ENCODE measurements at places on chromosomes 5 and 9.

DNA sequence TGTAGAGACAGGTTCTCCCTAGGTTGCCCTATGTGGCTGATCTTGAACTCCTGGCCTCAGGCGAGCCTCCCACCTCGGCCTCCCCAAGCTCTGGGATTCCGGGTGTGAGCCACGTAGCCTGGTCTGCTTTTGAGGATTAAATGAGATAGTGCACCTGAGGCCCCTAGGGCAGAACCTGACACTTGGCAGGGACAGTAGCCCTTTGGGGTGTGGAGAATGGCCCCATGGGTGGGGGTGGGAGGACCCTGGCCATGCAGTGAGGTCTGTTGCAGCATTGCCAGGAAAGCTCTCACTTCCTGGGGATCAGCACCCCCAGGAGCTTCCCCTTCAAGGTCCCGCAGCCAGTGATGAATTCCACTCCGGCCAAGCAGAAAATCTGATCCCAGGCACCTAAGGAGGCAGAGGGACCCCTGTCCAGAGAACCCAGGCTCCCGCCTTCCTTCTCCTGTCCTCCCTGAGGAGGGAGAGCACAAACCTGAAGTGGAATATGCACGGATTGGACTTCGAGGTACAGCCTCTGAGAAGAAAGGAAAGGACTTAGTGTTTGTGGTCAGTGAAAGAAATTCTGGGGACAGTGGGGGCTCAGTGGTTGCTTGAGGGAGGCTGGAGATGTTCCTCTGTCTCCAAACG lies 73.9 kb upstream of the UNC5A start:
- DNase-seq, result no peak

GRCh38 chr5:51651889-51652288 lies 268.6 kb downstream of the ISL1 start:
- no peak for DNase-seq

GRCh38 chr9:38362852-38363588 lies 29.5 kb upstream of the ALDH1B1 start:
- peak; percentile 6 for DNase-seq

DNA sequence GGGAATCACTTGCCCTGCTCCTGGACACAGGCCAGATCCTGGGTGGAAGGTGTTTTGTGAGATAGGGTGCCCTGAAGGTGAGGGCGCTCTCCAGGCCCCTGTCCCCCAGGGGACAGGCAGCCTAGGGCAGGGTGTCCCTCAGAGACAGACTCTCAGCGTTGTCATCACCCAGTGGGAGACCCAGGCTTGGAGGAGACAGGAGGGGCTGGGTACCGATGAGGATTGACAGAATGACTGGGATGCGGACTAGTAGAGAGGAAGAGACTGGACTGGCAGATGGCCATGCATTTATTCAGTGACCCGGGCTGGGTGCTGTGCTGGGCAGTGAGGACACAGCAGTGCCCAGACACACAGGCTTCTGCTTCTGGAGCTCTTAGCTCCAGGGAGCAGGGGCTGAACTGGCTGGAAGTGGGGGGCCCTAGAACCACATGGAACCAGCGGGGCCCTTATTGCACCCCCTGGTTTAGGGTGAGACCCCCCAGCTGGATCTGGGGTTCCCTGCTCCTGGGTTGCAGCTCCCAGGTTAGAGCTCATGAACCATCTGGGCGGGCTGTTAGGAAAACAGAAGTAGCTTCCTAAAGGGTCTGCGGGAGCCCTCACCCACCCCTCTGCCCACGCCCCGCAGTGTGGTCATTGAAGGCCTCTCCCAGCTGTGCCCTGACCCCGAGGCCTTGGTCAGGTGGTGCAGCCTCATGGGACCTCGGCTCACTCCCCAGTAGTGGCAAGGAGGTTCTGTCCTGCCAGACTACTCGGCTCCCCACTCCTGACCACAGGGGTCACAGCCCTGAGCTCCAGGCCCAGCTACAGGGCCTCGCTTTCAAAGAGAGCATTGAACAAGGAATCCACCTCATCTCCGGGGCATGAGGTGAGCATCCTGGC lies 116.7 kb upstream of the LMX1B start:
- DNase-seq, result no peak

DNA sequence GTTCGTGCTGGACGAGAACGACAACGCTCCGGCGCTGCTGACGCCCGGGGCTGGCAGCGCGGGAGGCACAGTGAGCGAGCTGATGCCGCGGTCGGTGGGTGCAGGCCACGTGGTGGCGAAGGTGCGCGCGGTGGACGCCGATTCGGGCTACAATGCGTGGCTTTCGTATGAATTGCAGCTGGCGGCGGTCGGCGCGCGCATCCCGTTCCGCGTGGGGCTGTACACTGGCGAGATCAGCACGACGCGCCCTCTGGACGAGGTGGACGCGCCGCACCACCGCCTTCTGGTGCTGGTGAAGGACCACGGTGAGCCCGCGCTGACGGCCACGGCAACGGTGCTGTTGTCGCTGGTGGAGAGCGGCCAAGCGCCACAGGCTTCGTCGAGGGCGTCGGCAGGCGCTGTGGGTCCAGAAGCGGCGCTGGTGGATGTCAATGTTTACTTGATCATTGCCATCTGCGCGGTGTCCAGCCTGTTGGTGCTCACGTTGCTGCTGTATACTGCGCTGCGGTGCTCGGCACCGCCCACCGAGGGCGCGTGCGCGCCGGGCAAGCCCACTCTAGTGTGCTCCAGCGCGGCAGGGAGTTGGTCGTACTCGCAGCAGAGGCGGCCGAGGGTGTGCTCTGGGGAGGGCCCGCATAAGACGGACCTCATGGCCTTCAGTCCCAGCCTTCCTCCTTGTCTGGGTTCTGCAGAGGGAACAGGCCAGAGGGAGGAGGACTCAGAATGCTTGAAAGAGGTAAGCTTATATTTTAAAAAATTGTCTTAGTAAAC lies 2.2 kb downstream of the PCDHA13 start:
- DNase-seq, result no peak

GRCh38 chr9:94082553-94082952 lies 1.7 kb upstream of the PTPDC1 start:
- no peak for DNase-seq

- DNase-seq, result no peak
Observed at GRCh38 chr9:74795081-74795480, 92.6 kb downstream of the TRPM6 start.

GRCh38 chr9:120324996-120325642 lies 254.8 kb downstream of the CDK5RAP2 start:
- DNase-seq, result no peak

DNA sequence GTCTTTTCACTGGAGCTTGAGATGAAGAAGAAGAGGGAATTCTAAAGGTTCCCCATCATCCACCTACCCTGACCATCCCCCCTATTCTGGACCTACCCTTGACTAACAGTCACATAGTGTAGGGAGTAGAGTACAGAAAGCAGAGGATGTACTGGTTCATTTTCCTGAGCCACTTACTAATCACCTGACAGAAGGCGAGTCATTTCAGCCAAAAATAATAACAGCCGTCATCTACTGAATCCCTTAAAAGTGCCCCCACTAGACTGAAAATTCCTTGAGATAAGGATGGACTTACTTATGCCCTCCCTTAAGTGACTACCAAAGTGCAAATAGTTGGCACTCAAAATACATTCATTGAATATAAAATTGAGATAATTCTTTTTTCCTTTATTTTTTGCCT lies 112.2 kb downstream of the FOXD1 start:
- no peak for DNase-seq

GRCh38 chr5:167513381-167513780 lies 778.1 kb upstream of the WWC1 start:
- DNase-seq, result no peak

DNA sequence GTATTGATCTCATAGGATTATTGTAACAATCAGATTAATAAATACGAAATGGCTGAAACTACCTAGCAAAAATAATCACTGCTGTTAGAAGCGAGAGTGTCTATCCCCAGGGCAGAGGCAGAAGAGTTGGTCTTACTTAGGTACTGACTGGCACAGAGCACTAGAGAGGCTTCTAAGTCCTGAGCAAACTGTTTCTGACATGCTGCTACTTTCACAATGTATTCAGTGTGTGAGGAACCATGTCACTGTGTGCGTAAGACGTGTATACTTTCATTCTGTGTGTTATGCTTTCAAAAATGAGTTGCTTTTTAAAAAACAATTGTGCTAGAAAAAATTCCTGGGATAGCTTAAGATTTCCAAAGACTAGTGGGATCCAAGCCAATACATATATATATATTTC lies 5.5 kb upstream of the KLHL9 start:
- no peak for DNase-seq

DNA sequence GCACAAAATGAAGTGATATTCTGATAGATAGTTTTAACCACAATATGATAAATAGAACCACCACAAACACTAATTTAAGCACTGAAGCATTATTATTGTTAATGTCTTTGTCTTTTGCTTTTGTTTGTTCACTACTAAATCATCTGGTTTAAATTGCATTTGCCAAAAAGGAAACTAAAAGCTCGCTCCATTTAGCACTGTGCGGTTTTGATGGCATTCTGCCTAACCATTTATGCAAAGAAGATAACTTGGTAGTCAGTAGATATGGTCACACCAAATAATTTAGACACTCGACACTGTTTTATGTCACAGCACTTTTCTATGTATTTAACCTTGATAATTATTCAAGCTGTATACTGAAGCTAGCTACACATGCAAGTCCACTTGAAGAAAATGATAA lies 849.8 kb upstream of the CDH6 start:
- no peak for DNase-seq

DNA sequence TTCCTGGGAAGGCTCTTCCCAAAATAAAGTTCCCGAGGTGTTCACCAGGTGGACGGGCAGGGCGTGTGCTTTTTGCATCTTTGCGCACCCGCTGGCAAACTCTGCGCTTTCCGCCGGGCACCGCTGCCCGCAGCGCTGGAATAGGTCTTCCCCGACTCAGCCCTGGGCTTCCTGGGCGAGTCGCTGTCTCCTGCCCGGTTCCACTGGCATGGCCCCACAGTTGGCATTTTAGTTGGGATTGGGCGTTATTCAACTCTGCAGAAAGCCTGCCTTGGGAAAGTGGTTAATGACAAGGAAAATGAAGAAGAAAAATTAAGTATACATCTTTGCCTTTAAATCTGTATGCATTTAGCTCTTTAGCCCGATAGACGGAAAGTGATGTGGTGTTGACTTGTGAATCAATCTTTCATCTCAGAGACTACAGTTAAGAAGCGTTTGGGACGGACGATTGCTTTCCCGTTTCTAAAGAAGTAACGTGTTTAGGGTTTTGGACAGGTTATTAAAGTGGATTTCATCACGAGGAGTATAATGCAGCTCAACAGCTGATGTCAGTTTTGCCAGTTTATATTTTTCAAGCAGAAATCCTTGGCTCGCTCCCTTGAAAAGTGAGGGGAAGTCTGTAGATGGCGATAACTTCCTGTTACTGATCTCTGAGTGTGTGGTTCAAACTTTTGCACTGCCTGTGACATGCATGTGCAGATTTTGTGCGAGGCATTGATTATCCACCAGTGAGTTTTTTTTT lies 946 bp downstream of the ADCY2 start:
- no peak for DNase-seq

DNA sequence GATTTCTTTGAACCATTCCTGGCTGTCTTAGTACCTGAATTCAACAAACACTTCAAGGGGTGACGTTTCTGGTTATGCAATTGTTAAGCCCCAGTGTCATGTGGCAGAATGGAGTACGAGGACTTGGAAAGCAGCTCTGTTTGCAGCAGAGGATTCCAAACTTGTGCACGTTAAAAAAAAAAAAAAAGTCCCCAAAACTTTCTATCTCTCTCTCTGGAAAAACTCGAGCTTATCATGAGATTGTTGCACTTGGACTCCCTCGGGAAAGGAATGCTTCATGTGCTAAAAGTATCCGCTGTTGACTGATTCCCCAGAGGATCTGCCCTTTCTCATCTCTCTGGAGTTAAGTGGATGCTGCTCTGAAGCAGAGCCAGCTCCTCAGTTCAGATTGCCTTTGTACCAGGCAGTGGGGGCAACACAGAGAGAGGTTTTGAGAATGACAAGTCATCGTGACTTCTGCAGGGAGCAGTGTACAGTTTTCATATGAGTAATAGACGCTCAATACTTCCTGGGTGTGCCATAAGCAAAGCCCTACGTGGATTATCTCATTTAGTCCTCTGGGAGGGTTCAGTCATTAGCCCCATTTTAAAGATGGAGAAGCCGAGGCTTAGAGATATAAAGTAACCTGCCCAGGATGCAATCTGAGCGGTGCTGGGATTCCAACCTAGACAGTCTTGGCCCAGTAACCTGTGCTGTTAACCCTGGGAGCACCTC lies 28.1 kb downstream of the TMOD1 start:
- no peak for DNase-seq

DNA sequence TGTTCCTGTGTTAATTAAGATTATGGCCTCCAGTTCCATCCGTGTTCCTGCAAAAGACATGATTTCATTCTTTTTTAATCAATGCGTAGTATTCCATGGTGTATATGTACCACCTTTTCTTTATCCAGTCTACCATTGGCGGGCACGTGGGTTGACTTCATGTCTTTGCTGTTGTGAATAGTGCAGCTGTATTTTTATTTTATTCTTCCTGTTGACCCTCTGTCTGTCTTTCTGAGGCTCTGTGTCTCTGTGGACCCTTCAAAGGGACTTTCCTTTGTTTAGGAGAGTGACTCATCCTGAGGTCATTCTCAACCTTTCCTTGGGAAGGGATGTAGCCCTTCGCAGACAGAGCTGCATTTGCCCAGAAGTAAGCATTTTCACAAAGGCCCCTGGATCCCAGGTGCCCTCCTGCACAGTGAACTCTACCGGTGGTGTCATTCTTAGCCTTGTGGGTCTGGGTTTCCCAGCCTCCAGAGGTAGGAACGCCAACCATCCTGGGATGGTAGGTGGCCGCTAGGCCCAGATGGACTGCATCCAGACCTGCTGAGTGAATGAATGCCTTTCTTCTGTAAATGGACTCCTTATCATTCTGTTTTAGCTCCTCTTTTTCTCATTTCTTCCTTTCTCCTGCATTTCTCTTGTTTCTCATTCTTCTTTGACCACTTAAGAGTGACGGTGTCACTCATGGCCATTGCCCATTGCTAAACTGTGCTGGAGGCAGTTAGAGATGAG lies 22.4 kb downstream of the TRIO start:
- DNase-seq, result no peak

DNA sequence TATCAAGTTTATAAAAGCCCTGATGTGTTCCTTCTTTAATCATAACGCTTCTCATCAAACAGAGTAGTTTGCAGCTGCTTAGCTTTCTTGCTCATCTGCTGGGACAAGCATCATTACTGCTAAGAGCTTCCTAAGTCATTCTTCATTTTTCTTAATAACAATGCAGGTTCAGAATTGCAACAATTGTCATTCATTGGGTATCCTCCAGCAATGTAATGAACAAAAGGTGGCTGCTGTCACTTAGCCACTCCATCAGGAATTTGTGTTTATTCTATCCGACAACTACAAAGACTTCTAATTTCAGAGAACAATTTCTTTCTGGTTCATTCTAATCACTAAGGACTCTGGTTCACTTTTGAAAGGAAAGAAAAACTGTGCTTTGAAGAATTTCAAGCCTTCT lies 836.7 kb upstream of the CDH10 start:
- no peak for DNase-seq

GRCh38 chr5:121833617-121834016 lies 18.1 kb upstream of the FTMT start:
- DNase-seq, result no peak

DNA sequence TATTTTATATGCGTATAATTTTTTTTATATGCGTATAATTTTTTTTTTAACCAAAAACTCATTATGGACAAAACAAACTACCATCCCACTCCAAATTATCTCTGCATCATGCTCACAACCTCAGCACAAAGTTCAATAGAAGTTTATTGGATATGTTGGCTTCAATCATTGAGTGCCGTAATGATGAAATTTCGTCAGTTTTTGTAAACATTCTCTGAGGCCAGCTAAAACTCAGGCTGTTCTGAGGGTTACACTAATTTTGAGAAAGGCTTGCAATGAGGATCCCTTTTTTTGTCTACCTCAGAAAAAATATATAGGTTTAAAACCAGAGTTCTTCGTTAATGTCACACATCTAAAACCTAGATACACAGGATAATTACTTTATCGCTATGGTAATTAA lies 1253.2 kb downstream of the EFNA5 start:
- no peak for DNase-seq

GRCh38 chr5:112865128-112865527 lies 4.0 kb downstream of the SRP19 start:
- DNase-seq, result no peak
